Karpas-422 (cell line): ENCODE measurements at places on chromosomes 11 and 22.

- DNase-seq = no peak
Measured at GRCh38 chr22:41245917-41246499, 5.3 kb upstream of the CHADL start.

DNA sequence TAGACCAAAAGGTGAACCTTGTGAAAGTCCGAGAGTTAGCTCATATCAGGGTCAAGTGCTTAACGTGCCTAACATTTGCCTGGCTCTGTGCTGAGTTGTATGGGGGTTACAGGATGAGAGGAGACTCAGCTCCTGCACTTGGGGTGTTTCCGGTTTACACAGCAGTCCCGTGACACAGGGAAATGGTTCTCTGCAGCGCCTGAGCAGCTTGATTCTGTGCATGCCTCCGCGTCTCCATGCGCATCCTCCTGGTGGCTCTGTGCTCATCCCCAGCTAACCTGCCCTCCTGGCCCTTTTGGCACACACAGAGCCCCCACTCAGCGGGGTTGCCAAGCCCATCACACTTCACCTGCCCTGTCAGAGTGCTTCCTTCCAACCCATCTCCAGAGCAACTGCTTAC lies 238.3 kb upstream of the TBCEL start:
- DNase-seq = no peak

DNA sequence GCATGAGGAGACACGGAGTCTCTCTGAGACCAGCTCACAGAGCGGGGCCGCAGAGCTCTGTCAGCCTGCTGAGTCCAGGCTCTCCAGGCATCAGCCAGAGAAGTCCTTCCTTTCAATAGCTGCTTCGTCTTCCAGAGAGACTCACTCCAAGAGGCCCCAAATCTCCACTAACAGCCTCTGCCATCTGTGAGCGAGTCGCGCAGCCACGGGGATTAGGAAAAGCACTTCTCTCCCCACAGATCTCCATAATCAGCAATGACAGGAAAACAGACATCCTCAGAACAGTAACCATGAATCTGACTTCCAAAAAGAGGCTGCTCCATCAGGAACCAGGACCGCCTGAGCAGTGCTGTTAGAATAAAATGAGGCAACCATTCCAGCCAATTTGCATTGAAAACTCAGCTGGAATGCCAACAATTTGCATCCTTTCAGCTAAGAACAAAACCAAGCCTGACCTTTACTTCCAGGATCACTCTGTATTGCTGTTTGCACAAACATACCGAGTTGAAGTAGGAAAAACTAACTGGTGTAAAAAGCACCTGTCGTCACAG lies 65.4 kb downstream of the SMCO4 start:
- DNase-seq = no peak

DNA sequence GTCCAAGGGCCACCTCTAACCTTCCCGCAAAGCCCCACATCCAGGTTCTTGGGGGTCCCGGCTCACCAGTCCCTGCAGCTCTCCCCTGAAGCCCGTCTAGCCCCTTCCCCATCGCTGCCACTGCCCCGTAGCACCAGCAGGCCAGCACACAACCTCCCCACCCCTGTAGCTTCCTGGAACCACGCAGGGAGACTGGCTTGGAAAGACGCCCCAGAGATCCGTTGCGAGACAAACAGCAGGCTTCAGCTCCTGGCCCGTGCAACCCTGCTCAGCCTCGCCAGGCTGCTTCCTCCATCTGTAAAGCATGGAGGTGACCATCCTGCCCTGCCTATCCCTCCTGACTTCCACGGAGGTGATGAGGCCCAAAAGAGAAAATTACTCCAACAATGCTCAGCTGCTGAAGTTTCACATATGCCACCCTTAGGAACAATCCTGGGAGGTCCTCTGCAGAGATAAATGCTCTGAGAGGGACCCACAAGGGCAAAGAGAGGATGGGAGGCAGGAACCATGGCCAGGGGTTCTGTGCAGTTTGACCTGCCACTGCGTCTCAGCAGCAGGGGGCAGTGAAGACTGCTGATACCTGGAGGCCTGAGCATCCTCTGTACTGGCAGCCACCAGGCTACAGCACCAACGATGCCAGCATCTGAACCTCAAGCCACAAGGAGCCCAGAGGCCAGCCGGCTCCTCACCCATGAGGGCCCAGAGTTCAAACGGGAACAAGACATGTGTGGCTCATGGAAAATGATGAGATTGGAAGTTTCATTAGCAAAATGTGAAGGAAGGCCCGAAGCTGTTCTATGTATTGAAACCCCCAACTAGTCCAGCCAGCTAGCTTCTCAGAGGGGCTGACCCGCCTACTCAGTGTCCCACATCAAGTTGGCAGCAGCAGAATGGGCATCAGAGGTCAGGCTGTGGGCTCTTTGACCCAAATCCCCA lies 16.1 kb downstream of the DGCR2 start:
- DNase-seq = peak; percentile 73

- DNase-seq = no peak
Measured at GRCh38 chr22:24457894-24458420, 30.6 kb downstream of the ADORA2A start.

DNA sequence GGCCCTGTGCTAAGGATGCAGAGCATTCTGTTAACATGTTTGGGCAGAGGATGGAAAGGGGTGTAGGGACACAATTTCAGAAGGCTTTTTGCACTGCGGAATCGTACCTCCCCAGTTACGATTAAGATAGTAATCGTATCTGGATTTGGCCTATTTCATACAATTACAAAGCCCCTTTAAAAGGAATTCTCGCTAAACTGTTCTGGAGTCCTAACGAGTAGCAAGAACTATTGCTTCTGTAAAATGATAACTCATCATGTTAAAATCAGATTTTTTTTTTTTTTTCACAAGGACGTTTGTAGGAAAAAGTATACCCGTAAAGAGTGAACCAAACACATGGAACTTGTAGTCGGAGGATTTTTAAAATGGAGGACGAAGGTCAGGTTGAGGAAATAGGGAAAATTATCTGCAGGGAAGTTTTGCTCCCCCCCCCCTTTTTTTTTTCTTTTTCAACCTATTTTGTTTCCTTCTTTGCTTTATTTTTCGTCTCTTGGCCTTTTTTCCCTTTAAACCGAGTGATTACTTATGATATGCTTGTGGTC lies 934 bp downstream of the HSD17B12 start:
- peak; percentile 66 for DNase-seq

DNA sequence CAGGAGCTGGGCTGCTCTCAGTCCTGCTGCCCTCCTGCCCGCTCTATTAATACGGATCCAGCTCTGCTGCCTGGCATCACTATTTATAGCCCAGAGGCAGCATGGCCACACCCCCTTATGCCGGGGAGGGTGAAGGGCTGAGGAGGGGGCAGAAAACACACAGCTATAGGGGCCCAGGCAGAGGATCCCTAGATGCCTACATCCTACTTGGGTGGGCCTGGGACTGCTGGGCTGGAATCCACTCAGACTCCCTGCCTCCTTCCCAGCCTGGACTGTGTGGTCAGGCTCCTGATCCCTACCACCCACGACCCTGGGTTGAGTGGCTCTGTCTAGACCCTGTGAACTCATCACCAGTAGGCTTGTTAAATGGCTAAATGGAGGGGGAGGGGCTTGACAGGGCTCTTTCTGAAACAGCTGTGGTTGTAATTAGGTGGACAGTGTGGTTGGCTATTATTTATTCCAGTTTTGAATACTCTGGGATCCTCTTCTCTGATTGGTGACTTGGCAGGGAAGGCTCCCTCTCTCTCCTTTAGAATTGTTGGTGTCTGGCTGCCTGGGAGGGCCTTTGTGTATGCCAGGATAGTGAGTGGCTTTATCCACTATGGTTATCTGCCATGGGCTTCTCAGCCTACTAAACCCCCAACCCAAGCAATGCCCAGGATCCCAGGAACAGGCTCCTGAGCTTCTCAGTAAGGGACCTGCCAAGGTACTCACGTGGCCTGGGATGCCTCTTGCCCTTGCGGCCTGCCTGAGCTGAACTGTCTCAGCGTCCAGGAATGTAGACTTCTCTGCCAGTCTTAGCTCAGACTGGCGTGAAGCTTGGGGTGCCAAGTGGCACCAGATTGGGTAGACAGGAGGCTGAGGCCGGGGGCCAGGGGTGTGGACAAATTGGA lies 15.2 kb downstream of the PHLDB1 start:
- DNase-seq = no peak

- peak; percentile 62 for DNase-seq
Measured at GRCh38 chr11:126465573-126466188, 110.2 kb downstream of the ST3GAL4 start.

DNA sequence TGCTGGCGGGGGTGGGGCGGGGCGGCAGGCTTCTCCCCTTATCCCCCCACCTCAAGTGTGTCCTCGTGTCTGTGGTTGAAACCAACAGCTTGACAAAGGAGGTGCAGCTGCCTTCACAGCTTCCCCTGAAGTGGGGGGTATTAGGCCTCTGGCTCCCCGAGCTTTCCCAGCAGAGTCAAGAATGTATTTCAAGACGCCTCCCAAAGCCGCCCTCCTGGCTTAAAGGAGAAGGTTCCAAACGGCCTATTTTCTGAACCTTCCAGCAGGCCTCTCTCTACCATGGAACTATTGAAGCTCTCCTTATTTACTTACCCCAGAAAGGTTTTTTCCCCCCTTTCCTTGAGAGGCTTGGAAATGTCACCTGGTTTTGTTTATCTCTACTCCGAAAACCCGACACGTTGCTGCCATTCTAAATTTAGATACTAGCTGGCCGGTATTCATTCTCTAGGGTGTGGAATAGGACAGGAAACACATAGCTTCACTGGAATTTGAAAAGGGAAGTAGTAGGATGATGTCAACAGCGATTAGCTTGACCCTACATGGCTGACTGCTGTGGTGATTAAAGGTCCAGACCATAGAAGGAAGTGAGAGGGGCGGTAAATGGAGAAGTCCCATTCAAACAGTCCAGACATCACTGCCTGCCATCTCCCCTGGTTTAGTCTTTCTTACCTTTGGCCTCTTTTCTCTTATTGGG lies 671 bp upstream of the PICALM start:
- peak; percentile 82 for DNase-seq

DNA sequence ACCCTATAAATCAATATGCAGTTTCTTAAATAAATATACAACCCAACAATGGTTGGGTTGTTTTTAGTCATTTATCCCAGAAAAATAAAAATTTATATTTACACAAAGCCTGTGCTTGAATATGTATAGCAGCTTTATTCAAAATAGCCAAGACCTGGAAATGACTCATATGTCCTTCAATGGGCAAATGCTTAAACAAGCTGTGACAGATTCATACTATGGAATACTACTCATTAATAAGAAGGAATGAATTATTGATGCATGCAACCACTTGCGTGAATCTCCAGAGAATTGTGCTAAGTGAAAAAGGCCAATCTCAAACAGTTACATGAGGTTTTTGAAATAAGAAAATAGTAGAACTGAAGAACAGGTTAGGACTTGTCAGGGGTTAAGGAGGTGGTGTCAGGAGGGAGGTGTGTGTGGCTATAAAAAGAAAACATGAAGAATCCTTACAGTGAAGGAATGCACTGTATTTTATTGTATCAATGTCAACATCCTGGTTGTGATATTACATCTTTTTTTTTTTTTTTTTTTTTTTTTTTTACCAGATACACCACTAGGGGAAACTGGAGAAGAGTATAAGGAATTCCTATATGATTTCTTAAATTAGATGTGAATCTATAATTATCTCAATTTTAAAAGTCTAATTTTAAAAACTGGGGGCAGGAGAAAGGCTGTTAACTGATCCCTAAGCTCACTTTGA lies 82.4 kb upstream of the CD44 start:
- DNase-seq = no peak

DNA sequence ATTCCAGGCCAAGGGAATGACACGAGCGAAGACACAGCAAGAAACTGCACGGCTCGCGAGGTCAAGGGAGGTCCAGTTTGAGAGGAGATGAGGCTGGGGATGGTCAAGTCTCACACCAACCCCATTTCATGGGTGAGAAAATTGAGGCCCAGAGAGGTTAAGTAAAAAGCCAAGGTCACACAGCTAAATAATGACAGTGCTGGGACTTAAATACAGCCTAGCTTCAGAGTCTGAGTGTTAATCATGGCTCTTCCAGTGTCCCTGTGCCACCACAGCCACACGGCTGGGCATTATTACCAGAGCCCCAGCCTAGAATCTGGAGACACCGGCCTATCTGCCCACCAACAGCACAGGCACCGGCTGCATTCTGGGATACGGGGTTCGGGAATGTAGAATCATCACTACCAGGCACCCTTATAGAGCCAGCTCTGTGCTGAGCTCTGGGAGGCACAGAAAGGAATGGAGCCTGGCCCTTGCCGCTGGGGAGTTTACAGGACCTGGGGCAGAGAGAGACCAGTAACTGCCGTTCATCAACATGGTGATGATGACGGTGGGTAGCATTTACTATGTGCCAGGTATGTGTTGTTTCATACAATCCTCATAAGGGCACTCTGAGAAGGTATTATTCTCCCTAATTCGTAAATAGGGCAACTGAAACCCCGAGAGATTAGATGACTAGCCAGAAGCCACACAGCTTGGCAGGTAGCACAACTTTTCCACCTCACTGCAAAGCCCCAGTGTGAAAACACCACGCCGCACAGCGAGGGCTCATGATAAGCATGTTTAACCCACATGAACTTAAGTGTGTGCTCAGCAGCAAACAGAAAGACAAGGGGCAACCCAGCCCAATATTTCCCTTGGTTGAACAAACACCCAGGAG lies 51.8 kb downstream of the CD6 start:
- no peak for DNase-seq

GRCh38 chr11:43585877-43586608 lies 94.5 kb upstream of the HSD17B12 start:
- DNase-seq = no peak

DNA sequence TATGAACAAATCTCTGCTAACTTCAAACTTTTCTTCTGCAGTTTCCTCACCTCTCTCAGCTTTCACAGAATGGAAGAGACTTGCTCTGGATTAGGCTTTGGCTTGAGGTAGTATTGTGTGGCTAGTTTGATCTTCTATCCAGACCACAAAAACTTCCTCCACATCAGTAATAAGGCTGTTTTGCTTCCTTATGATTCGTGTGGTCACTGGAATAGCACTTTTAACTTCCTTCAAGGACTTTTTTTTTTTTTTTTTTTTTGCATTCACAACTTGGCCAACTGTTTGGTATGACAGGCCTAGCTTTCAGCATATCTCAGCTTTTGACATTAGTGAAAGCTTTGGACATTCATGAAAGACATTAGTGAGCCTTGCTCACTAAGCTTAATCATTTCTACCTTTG lies 47.5 kb upstream of the LRRC55 start:
- DNase-seq = no peak
